ENCODE measurements at places on chromosomes 5 and 9.
A peak's percentile ranks its signal among the peaks of the same experiment; 100 is the strongest.

DNA sequence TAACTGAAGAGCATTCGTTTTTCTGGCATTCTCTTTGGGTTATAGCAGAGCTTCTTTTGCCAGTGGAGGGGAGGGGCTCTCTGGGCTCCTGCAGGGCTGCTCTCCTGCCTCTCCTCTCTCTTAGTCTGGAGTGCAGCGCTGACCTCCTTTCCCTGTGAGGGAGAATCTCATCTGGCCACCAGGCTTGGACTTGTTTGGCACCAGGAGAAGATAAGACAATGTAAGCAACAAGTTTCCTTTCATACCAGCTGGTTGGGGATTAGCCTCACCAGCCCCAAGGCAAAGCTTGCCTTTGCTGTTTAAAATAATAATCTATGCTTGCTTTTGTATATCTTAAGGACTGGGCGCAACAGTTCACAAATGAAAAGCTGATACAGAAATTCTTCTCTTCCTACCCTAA, 196.4 kb downstream of the TLE4 start:
- DNase-seq = peak; percentile 11

DNA sequence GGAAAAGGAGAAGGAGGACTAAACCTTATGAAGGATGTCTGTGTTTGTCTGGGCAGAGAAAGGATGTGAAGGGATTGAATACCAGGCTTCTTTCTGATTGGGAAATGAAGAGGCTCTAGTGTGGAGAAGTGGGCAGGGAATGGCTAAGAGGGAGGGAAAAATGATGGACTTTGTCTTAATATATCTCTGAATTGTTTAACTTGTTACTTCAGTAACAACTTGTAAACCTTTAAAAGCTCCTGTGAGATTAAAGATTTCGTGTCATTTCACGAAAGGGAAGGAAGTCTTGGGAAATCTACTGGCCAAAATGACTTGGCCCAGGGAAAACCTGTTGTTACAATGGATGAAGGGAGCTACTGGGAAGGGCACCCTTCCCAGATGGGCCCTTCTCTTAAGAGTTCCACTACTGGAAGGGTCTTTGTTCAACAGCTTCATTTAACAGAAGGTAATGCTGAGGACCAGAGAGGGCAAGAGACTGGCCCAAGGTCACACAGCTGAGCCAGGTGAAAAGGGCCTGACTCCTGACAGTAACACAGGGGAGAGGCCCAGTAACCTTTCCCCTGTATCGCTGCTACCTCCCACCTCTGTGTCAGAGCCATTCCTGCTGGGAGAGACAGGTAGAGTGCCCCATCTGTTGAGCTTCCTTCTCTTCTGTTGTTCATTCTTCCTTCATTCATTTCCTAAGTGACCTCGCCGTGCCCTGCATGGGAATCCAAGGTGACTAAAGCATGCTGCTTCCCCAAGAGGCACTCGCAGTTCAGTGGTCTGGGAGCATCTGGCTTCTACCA, 5.1 kb upstream of the TCOF1 start:
- no peak for DNase-seq

DNA sequence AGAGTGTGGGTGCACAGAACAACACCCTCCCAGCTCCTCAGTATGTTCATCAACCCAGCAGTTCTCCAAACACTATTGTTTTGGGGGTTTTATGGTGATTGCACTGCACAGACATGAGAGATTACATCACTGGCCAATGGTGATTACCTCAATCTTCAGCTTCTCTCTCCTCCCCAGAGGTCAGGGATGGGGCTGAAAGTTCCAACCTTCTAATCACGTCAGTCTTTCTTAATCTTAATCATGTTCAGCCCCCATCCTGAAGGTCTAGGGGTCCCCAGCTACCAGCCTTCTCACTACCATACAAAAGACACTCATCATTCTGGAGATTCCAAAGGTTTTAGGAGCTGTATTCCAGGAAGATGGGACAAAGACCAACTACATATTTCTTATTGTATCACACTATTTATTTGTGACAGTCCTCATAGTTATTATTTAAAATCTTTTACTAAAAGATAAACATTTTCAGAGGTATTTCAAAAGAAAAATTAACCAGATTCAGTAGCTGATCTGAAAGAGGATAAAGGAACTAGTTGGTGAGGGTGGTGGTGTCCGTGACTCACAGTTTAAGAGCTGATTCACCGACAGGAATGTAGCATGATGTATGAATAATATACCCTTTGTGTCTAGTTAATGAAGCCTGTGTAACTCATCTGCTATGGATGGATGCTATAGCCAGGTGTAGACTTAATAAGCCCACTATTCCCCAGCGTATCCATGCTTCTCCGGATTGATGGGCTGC, 35.6 kb downstream of the RASEF start:
- DNase-seq = no peak

- DNase-seq = no peak
Measured at GRCh38 chr9:133035669-133036068, 4.9 kb downstream of the GTF3C5 start.

- DNase-seq = no peak
Measured at GRCh38 chr9:115005322-115005721, 74.9 kb upstream of the TNFSF8 start.

DNA sequence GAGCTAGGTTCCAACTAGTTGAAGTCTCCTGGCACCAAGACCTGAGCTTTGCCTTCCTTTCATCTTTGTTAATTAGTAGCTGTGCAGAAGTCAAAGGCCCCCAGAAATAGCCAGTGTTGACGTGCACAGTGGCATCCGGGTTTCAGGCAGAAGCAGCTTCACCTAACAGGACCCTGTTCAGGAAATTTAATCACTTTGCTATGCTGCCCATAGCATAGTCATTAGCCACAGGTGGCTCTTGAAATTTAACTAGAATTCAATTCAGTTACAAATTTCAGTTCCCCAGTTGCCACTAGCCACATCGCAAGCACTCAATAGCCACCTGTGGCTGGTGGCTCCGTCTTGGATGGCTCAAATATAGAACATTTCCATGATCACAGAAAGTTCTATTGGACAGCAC, 179.1 kb downstream of the GOLPH3 start:
- no peak for DNase-seq

DNA sequence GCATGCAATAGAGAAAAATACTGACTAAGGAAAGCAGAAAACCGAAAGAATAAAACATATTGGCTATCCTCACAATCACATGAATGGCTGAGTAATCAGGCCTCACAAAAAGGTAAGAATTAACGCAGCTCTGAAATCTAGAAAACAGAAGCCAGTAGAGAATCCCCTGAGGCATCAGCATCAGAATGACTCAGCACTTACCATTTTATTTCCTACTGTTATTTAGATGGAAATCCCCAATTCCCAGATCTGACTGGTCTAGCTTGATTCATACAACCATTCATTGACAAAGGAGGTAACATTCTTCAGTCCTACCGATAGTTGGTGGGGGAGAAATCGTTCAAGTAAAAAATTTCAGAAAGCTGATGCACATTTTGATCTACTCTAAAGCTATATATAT, 1408.4 kb upstream of the WWC1 start:
- DNase-seq = no peak

DNA sequence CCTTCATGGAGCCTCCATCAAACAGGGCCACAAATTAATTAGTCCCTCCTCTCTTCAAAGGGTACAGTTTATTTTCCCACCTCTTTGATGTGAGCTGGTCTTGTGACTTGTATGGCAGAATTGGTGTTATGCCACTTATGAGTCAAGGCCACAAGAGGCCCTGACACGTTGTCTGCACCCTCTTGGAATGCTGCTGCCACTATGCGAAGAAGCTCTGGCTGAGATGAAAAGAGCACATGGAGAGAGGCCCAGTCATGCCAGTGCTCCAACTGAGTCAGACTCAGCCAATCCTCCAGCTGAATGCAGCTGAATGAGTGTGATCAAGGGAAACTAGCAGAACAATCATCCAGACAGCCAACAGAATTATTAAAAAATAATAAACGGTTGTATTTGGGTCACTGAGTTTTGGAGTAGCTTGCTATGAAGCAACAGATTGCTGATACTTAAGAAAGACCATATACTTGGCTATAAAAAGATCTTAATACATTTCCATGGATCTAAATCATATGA, 128.3 kb downstream of the MARCHF11 start:
- no peak for DNase-seq

GRCh38 chr5:110815916-110816605, 77.3 kb downstream of the SLC25A46 start:
- no peak for DNase-seq

GRCh38 chr9:83061036-83061435, 1.9 kb downstream of the RASEF start:
- DNase-seq = peak; percentile 17

- DNase-seq = no peak
Measured at GRCh38 chr5:101995585-101995984, 300.5 kb downstream of the SLCO4C1 start.

DNA sequence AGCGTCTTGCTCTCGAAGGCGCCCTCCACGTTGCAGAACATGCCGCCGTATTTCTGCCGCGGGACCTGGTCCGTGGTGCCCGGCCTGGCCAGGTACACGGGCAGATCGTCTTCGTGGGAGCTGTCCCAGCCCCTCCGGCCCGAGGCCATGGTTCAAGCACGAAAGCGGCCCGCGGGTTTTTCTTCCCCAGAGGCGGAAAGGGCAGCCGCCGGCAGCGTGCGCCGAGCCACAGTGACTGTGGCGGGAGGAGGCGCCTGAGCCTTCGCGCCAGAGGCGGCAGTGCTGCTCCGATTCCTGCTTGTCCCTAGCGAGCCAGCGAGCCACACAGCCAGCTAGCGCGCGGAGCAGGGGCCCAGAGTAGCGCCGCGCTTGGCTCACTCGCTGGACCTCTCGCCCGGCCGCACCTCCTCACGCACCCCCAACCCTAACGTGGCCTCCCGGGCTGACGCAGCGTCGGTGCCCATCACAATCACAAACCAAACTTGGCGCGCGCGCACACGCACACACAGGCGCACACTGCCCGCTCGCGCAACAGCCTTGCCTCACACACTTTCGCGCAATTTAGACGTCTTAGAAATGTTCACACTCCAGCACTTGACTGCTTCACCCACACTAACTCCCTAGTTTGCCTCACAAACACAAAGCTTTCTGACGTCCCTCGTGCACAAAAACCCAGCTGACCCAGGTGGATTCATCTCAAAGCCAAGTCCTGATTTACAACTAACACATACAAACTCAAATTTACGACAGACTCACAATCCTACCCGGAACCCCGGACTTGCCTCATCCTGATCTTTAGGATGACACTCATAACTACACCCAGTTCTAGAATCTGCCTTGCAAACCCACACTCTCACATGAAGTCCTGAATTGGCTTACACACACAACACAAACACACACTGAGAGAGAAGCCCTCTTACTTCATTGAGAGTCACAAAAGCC, at the start of gene DPYSL3:
Gene DPYSL3 (minus strand): TSS at position 359 of the 942 bp plus-strand sequence. CDS start 210 bp downstream, at position 149.
- peak; percentile 71 for DNase-seq

- DNase-seq = no peak
Measured at GRCh38 chr5:3195994-3196393, 399.6 kb upstream of the IRX1 start.

DNA sequence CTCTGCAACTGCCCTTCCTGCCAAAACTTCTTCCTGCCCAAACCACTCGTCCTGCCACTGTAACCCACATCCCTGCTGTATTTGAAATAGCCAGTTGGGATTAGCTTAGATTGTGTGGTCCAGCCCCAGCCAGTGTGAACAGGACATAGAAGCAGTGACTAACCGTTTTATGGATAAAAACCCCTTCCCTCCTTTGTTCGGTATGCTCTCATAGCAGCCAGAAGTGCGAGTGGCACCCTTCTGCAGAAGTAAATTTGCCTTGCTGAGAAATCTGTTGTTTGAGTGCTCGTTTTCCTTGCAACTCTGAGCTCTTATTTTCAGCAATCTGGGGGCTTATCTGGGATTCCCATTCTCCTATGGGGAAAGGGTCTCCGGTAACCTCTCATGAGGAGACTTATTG, 470.0 kb downstream of the PRDM9 start:
- no peak for DNase-seq

DNA sequence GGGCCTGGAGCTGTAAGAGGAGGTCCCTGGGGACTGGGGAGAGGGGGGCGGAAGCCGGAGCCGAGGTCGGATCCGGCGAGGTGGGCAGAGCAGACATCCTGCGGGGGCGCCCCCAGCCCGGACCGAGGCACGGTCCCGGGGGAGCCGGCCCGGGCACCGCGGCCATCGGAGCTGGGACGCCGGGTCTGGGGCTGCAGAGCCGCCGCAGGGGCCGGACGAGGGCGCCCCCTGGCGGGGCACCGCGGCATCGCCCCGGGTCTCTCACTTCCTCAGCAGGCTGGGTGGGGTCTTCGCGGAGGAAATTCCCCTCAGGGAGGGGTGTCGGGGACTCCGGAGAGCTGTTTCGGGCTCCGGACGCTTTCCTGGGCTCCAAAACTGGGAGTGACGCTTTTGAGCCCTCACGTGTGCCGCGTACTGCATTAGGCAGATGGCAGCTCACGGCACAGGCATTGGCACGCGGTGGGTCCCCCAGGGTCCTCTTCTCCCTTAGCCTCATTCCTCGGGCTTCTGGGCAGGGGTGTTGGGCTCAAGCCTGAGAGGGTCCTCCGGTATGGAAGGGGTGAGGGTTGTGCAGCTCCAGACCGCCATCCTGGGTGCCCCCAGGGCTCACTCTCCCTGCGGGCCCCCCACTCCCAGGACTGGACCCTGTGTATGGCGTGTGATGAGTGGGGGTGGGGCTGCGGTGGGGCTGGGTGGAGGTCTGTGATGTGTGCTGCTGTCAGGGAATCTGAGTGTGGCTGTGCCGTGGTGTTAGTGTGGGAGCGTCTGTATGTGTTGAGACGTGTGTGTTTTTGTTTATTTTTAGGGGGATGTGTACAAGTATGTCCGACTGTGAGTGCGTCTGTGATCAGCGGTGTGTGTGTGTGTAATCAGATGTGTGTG, 29.6 kb downstream of the LHX2 start:
- no peak for DNase-seq

GRCh38 chr5:135371622-135372232, 27.3 kb downstream of the MACROH2A1 start:
- DNase-seq = no peak

DNA sequence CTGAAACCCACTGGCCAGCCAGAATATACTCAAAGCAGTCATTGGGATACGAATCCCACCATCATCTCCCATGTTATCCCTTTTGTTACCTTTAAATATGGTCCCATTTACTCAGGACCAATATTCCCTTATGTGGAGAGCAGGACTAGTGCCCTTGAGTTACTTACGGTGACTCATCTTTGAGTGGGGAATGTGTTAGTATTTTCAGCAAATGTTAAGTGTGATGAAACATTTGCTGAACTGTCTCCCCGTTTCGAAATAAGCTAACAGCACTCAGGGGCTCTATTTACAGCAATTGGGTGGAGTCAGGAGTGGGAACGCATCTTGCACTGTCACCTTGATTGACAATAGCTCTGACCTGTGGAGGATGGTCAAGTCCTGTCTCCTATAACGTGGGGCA, 67.4 kb downstream of the CTSL start:
- DNase-seq = no peak
